ENCODE measurements at places on chromosomes 1 and 21. TPM values are rescaled to one million over a fixed set of nuclear protein-coding genes. Genes with fewer than 3 reads are reported as not detected.

Gene F3
- total RNA-seq = 0.27 TPM

Gene LAX1
- total RNA-seq = 1.3 TPM

- DNase-seq = peak; percentile 51
Measured at GRCh38 chr1:243748706-243749283, 101.2 kb downstream of the AKT3 start.

GRCh38 chr1:198575292-198575691 is 34.8 kb upstream of the ATP6V1G3 start:
- no peak for DNase-seq

DNA sequence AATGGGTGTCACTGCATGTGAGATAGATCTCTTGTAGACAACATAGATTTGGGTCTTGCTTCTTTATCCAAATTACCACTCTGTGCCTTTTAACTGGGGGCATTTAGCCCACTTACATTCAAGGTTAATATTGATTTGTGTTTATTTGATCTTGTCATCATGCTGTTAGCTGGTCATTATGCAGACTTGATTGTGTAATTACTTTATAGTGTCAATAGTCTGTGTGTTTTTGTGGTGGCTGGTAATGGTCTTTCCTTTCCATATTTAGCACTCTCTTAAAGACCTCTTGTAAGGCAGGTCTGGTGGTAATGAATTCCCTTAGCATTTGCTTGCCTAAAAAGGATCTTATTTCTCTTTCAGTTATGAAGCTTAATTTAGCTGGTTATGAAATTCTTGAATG is 29.6 kb downstream of the ZNF691 start:
- no peak for DNase-seq

- no peak for DNase-seq
Measured at GRCh38 chr1:220184506-220184905, 87.7 kb downstream of the RAB3GAP2 start.
